Tibial nerve (tissue), 4 donors: ENCODE measurements at places on chromosomes 3 and 15. TPM values are rescaled to one million over a fixed set of nuclear protein-coding genes. Genes with fewer than 3 reads are reported as not detected.

TFRC gene
- 86.7 TPM for total RNA-seq

SMAD6 gene
- total RNA-seq, result 57.2 TPM

DNA sequence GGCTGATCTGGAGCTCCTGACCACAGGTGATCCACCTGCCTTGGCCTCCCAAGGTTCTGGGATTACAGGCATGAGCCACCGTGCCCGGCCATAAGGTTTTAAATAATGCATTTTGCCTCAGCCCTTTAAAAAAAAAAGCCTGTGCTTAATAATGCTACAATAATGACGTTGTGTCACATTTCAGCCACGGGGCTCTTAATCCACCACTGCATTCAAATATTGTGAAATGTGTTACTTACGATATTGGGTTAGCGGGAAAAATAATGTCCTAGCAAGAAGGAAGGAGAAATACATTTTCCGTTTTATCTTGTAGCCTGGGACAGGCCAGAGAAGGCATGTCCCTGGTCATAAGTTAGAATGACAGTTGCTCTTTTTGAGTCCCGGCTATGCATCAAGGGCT lies 17.6 kb downstream of the PAQR5 start:
- no peaks in the 10 kb centered on the region for H3K4me1 ChIP-seq
- no peaks in the 10 kb centered on the region for H3K27me3 ChIP-seq
- H3K36me3 ChIP-seq, result no peaks in the 10 kb centered on the region
- no peak overlapping the region for H3K4me3 ChIP-seq
- no peak for DNase-seq

- DNase-seq, result peak; percentile 33
- H3K4me3 ChIP-seq, result no peak overlapping the region
- H3K27ac ChIP-seq, result peak overlapping the region; percentile 52
- no peaks in the 10 kb centered on the region for H3K4me1 ChIP-seq
- peaks cover 5% of the 10 kb centered on the region for H3K36me3 ChIP-seq
Observed at GRCh38 chr15:68781766-68782588, 38.7 kb downstream of the ANP32A start.

IMPDH2 gene
- total RNA-seq, result 125 TPM

- H3K4me1 ChIP-seq, result peaks cover 15% of the 10 kb centered on the region
- H3K4me3 ChIP-seq, result no peak overlapping the region
- H3K36me3 ChIP-seq, result no peaks in the 10 kb centered on the region
- no peak for DNase-seq
Observed at GRCh38 chr15:39230205-39230907, 350.5 kb upstream of the THBS1 start.

CHRNA5 gene
- total RNA-seq, result 1.8 TPM

- H3K36me3 ChIP-seq, result no peaks in the 10 kb centered on the region
- no peaks in the 10 kb centered on the region for H3K27me3 ChIP-seq
- H3K4me3 ChIP-seq, result no peak overlapping the region
- DNase-seq, result no peak
- H3K27ac ChIP-seq, result no peak overlapping the region
Observed at GRCh38 chr3:55434789-55435188, 52.3 kb downstream of the WNT5A start.

GRCh38 chr3:14623569-14624051 lies 28.0 kb upstream of the CCDC174 start:
- no peak overlapping the region for H3K4me3 ChIP-seq
- H3K4me1 ChIP-seq, result no peaks in the 10 kb centered on the region
- DNase-seq, result no peak
- no peaks in the 10 kb centered on the region for H3K27me3 ChIP-seq
- no peak overlapping the region for H3K27ac ChIP-seq

DNA sequence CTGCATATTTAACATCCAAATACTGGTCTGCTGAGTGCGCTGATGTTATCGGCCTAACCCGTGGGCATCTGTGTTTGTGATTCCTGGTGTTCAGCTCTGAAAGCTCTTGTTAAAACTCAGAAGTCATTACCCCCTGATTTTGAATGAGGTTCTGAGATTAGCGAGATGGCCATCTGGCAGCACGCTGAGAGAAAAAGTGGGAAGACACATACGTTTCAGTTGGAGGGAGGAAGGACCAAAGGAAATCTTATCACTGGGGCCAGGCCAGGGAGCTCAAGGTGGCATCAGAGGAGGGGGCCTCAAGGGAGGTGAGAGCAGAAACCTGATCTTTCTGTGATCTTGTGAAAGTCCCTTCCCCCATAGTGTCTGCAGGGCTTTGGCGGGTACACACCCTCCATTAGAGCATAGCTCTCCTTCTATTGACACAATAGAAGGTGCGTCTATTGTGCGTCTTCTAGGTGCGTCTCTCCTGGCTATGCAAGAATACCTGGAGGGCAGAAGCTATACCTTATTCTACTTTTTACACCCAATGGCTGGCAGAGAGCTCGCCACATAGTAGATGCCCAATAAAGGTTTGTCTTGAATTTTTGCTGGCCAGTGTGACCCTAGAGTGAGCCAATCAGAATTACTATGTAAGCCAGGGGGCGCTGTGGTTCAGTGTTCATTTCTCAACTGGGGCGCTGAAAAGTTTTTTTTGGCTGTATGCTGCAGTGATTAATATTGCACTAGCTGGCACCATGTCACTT lies 182.4 kb downstream of the SHQ1 start:
- no peak overlapping the region for H3K4me3 ChIP-seq
- no peak overlapping the region for H3K27ac ChIP-seq

TGM5 gene
- not detected for total RNA-seq

EIF2A gene
- total RNA-seq, result 84.7 TPM

GRCh38 chr15:82968066-82968465 lies 15.5 kb upstream of the HOMER2 start:
- no peak for DNase-seq
- H3K4me3 ChIP-seq, result no peak overlapping the region
- H3K4me1 ChIP-seq, result no peaks in the 10 kb centered on the region
- no peaks in the 10 kb centered on the region for H3K36me3 ChIP-seq
- H3K27me3 ChIP-seq, result no peaks in the 10 kb centered on the region

DNA sequence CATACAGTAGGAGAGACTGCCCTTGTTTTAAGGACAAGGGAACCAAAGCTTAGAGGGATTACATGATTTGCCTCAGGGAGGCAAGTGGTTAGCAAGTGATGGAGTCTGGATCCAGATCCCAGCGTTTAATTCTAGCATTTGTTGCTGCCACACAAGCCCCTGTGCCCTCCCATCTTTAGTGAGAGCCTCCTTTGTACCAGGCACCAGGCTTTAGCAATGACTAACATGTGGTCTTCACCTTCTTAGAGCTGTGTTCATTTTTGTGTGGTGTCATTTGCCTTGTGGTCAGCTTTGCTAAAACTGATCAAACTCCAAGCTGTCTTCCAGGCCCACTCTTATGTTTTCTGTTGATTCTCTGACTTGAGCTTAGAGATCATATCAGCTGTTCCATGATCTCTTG lies 290.5 kb downstream of the RPLP1 start:
- no peaks in the 10 kb centered on the region for H3K4me1 ChIP-seq
- H3K36me3 ChIP-seq, result no peaks in the 10 kb centered on the region
- H3K27me3 ChIP-seq, result no peaks in the 10 kb centered on the region
- no peak for DNase-seq
- H3K4me3 ChIP-seq, result no peak overlapping the region
- no peak overlapping the region for H3K27ac ChIP-seq

INKA1 gene
- total RNA-seq, result 0.60 TPM

DNA sequence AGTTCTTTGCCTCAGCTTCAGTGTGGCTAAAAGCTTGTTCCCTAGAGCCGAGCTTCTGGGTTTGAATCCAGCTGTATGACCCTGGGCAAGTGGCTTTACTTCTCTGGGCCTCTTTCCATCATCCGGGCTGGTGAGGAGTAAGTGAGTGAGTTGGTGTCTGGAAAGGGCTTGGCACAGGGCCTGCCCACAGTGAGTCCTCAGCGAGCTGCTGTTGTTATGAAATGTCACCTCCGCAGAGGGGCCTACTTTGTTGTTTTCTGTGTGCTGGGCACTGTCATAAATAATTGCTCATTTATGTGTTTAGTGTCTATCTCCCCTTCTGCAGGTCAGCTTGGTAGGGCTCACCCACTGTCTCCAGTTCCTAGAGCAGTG lies 31.7 kb downstream of the SLC6A6 start:
- DNase-seq, result no peak
- no peak overlapping the region for H3K4me3 ChIP-seq
- H3K36me3 ChIP-seq, result no peaks in the 10 kb centered on the region
- H3K27me3 ChIP-seq, result no peaks in the 10 kb centered on the region
- H3K27ac ChIP-seq, result no peak overlapping the region

SCAANT1 gene
- total RNA-seq, result not detected

DNA sequence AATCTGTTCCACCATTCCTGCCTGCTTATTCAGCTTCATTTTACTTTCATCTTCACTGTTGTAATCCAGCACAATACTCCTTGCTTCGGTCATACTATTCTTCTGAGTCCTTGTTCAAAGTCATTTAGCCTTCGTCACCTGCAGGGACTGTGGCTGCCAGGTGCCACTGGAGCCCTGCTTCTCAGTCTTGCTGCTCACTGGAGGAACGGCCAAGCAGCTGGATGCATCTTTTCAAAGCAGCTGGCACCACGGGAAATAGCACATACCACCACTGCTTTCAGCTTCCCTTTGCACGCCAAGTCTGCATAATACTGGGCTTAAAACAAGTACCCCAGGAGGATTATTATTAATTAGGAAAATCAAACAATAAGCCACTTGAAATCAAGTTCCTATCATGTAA lies 287.6 kb downstream of the BCHE start:
- H3K4me3 ChIP-seq, result no peak overlapping the region
- H3K27me3 ChIP-seq, result no peaks in the 10 kb centered on the region
- no peak overlapping the region for H3K27ac ChIP-seq
- DNase-seq, result no peak

GRCh38 chr3:99515891-99516290 lies 122.5 kb upstream of the COL8A1 start:
- no peak overlapping the region for H3K4me3 ChIP-seq
- H3K27ac ChIP-seq, result no peak overlapping the region
- no peaks in the 10 kb centered on the region for H3K4me1 ChIP-seq

GP5 gene
- total RNA-seq, result not detected

DNA sequence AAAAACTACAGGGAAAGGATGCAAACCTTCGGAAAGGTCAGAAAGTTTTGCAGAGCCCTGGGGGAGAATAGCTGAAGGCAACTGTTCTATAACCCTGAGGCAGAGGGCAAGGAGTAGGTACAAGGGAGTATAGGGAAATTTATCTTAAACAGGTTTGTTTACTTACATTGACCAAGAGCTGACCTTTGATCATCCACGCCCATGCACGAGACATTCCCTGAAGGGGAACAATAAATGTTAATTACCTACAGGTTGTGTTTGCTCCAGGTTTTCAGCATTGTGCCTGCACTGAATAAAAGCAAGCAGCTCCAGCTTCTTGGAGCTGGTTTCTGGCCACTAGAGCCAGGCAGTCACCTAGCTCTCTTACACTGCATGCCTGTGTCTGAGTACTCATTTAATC lies 524.5 kb upstream of the TGFBR2 start:
- no peaks in the 10 kb centered on the region for H3K4me1 ChIP-seq
- H3K4me3 ChIP-seq, result no peak overlapping the region
- DNase-seq, result no peak
- no peak overlapping the region for H3K27ac ChIP-seq
- H3K27me3 ChIP-seq, result no peaks in the 10 kb centered on the region

NR1I2 gene
- total RNA-seq, result 0.39 TPM

GRCh38 chr3:4826237-4827100 lies 152.8 kb upstream of the BHLHE40 start:
- H3K4me1 ChIP-seq, result no peaks in the 10 kb centered on the region
- peak; percentile 69 for DNase-seq
- H3K27me3 ChIP-seq, result no peaks in the 10 kb centered on the region
- H3K36me3 ChIP-seq, result no peaks in the 10 kb centered on the region

RPL35A gene
- total RNA-seq, result 531 TPM

DNA sequence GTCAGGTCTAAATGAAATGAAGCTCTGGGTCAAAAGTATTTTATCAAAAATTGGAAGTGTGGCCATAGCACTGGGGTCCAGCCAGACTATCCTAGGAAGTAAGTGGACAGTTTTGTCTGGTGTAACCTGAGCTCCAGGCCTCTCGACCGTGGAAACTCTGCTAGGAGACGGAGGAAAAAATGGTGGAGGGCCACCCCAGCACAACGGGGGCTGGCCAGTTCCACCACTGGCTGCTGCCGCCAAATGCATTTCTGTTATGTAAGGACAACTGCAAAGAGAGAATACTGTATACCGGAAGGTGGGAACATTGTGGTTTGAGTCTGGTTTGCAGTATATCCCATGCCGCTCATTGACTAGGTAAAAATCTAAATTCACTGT lies 235.7 kb downstream of the GREM1 start:
- H3K4me1 ChIP-seq, result no peaks in the 10 kb centered on the region
- H3K36me3 ChIP-seq, result no peaks in the 10 kb centered on the region
- no peaks in the 10 kb centered on the region for H3K27me3 ChIP-seq
- no peak for DNase-seq
- H3K27ac ChIP-seq, result no peak overlapping the region

GRCh38 chr3:71606582-71606981 lies 23.1 kb upstream of the FOXP1 start:
- H3K27ac ChIP-seq, result no peak overlapping the region
- DNase-seq, result no peak
- no peaks in the 10 kb centered on the region for H3K27me3 ChIP-seq
- no peaks in the 10 kb centered on the region for H3K36me3 ChIP-seq
- H3K4me3 ChIP-seq, result no peak overlapping the region
- H3K4me1 ChIP-seq, result no peaks in the 10 kb centered on the region

GRCh38 chr3:177382944-177383343 lies 185.7 kb upstream of the TBL1XR1 start:
- no peaks in the 10 kb centered on the region for H3K27me3 ChIP-seq
- no peaks in the 10 kb centered on the region for H3K36me3 ChIP-seq
- DNase-seq, result no peak
- no peaks in the 10 kb centered on the region for H3K4me1 ChIP-seq
- no peak overlapping the region for H3K27ac ChIP-seq

DNA sequence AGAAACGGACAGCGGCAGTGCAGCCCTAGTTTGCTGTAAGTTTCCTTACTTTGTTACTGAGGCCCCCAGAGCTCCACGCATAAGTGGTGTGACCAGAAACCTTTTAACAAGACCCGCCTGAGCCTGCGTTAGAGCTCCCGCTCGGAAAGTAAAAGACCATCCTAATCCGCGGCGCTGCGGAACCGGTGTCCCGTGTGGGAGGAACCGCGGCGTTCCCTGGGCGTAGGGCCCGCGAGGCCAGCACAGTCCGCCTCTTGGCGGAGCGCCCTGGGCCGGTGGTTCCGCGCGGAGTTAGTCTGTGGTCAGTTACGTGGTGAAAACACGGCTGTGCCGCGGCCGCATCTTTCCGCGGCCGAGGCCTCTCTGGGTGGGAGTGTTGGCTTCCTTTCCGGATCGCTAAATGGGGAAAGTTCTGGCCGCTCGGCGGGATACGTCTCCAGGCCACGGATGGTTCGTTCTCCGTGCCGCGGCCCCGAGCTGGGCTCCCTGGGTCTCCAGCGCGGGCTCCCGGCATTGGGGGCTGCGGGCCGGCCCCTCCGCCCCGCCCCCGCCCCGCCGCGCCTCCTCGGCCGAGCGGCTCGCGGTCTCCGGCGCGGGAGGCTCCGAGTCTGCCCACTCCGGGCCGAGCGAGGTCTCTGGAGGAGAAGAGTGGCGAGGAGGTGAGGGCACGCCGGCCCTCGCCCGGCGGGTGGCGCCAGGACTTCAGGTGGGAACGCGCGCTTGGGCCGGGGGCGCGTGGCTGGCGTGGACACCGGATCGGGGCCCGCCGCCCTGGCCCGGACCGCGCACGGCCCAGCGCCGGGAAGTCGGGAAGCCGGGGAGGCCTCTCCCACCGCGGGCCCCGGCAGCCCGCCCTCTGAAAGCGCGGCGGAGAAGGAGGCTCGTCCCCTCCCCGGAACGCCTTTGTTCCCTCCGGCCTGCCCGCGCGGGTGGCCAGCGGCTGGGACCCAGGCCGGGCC lies 754 bp downstream of the B3GNT5 start:
- no peaks in the 10 kb centered on the region for H3K36me3 ChIP-seq
- DNase-seq, result peak; percentile 48
- no peaks in the 10 kb centered on the region for H3K27me3 ChIP-seq
